ENCODE measurements at places on chromosomes 12 and 14.

DNA sequence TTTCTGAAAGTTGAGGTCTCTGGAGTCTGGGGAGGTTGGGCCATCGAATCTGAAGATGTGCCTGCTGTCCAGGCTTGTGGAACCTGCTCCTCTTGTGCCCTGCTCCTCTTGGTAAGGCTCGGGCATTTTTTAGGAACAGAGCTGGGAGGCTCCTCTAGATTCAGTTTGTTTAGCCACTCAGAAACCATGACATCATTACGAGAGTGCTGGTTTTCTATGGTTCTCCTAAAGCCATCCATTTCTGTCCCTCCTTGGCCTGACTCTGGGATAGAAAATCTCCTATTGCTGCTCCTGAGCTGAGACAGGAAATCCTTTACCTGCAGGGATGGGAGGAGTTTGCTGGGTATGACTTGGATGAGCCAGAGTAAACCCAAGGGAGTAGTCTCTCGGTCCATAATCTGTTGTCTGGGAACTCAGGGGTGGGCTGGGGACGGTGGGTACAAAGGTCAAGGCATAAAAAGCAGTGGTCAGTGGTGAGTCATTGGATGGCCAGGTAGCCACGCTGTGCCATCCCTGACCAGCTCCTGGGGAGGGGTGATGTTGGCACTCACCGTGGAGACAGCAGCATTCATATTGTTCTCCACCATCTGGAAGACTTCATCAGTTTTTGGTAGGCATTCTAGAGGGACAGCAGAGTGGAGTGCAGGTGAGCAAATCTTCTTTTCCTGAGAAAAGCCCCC is 2.4 kb upstream of the ADCY4 start:
- DNase-seq = no peak

GRCh38 chr14:28305938-28306337 is 460.6 kb upstream of the FOXG1 start:
- no peak for DNase-seq

- DNase-seq = no peak
These were observed 63.8 kb downstream of the FIGNL2 start for GRCh38 chr12:51784688-51785087.

DNA sequence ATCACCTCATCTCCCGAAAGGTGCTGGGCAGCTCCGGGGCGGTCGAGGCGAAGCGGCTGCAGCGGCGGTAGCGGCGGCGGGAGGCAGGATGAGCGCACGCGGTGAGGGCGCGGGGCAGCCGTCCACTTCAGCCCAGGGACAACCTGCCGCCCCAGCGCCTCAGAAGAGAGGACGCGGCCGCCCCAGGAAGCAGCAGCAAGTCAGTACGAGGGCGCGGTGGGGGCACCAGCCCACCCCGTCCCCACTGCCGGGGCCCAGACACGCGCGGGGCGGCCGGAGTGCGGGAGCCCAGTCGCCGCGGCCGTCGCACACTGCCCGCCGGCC is 862 bp downstream of the HMGA2 start:
- no peak for DNase-seq

- no peak for DNase-seq
These were observed 26.2 kb downstream of the SLC4A8 start for GRCh38 chr12:51450806-51451205.

DNA sequence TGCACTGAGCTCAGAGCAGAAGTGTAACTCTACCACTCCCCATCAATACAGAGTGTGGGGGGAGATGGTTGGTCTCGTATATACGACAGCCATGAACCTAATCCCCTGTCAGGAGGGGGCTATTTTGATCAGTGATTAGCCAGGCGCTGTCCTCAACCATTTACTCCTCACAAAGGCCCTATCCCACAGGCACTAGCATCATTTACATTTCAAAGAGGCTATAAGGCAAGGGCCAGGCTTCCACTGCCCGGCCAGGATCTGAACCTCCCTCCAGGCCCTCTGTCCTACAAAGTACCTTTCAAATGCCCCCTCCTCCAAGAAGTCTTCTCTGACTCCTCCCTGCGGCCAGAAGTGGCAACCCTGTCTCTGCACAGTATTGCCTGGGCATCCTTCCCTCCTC is 74.7 kb downstream of the ITPK1 start:
- DNase-seq = no peak

DNA sequence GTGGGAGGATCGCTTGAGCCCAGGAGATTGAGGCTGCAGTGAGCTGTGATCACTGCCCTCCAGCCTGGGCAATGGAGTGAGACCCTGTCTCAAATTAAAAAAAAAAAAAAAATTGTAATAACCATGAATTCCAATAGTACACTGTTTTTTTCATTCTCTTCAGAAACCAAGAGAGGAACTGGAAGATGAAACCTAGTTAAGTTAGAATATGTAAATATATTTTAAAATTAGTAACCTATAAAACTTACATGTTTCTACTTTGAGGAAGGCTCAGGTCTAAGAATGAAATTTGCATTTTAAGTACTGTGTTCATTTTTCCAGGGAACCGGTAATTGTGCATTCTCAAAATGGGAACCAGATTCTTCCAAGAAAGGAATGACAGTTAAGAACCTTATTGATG is 18.8 kb downstream of the KNTC1 start:
- DNase-seq = no peak

- no peak for DNase-seq
These were observed 21.8 kb downstream of the WNK1 start for GRCh38 chr12:774051-774614.

DNA sequence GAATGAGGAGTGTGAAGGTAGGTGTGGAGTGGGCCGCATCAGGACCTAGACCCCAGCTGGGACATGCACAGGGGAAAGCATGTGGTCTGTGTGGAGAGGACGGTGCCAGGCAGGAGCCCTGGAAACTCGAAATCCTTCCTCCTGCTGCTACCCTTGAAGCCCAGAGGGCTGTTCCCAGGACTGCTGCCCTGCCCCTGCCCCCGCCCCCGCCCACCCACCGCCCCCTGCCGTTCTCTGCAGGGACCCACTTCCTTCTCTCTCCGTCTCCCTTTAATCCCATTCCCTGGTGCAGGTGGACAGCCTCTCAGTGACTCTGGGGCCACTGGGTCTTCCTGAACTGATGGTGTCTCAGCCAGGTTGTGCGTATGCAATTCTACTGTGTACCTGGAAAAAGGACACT is 8.0 kb downstream of the ITFG2 start:
- no peak for DNase-seq

GRCh38 chr14:93161411-93161940 is 23.2 kb downstream of the MOAP1 start:
- no peak for DNase-seq

DNA sequence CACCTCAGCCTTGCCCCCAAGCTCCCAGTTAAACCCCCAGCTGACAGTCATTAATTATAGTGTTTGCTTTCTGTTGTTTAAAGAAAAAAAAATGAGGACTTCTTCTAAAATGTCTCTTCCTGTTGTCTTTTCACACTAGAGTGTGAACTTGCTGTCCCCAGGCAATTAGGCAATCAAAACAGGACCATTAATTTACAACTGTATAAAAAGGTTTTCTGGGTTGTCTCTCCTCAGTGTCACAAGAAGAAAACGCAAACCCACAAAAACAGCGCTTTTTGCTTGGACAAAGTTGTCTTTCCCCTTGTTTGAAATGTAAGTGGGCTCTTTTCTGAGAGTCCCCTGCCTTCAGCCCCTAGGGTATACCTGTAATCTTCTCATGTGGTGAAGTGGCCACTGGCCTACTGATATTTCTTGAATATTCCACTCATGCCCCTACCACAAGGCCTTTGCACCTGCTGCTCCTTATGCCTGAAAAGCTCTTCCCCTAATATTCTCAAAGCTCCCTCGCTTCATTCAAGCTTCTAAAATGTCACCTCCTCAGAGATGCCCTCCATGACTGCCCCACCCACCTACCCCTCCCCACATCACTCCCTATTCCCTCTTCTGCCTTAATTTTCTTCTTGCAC is 158.9 kb upstream of the PWP1 start:
- DNase-seq = no peak

- no peak for DNase-seq
These were observed 84.4 kb upstream of the DHRS4 start for GRCh38 chr14:23869078-23869719.

- no peak for DNase-seq
These were observed 8.9 kb downstream of the APAF1 start for GRCh38 chr12:98653866-98654493.

DNA sequence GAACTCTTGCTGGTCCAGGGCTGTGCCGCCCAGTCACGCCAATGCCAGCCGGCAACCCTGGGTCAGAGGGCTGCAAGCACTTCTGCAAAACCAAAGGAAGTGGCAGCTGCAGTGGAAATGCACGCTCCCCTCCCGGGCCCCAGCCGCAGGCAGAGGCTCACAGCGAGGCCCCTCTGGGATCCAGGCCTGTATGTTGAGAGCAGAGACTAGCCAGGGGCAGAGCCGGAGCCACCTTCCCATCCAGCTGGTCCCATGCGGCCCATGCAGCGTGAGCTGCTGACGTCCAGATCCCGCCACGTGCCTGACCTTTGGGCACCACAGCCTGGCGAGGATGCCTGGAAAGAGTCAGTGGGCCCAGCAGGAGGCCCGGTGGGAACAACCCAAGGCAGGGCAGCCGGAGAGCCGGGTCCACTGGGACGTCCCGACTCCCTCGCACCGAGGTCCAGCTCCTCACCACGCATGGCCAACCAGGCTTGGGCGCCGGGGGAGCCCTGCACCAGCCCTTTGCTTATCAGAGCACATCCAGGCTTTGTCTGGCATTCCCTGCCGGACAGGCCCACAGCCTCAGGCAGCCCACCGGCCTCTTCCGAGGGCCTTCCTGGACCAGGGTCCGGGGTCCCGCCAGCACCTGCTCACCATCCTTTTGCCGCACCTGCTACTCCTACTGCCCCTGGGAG is 4.3 kb downstream of the GPR132 start:
- DNase-seq = peak; percentile 55

DNA sequence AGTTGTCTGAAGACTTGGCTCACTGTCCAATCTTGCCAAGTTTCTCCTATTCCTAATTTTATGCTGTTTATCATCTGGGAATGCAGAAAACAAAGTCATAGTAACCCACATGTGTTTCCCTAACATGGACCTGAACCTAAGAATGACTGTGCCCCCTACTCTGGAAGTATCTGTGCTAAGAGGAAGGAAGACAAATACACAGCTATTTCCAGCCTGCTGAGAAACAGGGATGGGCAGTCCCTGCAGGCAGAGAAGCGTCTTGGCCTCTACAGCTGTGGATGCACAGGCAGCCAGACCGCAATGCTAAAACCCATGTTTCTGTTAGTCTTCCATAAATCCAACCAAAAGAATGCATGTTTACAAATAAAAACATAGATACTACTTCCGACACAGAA is 56.2 kb downstream of the DUSP16 start:
- DNase-seq = no peak

- DNase-seq = peak; percentile 38
These were observed at the start of gene ASIC1 for GRCh38 chr12:50057000-50057841. Gene ASIC1 (plus strand): TSS chr12:50057596. CDS start chr12:50058767, 1,171 bp downstream.

- DNase-seq = peak; percentile 91
These were observed 3.7 kb downstream of the ZFP36L1 start for GRCh38 chr14:68788996-68789820.

DNA sequence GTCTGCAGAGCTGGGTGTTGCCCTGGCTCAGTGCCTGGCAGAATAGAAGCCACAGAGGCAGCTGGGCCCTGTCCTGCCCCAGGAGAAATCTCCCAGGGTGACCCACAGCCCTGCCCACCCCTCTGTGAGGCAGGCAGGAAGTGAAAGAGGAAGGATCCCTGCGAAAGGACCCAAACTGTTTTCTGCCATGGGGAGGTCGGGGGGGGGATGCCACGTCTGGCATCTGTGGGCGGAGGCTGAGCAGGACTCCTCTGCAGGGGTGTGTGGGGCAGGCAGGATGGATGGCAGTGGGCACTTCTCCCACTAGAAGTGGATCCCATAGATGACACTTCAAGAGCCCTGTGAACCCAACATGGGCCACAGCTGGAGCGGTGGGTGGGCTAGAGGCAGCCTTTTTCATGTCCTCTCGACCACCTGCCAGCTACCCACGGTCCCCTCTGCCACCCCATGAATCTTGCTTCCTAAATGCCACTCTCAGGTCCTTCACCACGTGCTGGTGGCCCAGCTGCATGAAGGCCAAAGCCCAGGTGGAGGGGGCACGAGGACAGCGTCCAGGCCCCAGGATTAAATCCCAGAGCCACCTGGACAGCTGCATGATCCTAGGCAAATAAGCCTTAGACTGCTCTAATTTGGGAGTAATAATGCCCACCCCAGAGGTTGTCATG is 3.6 kb downstream of the PAPLN start:
- DNase-seq = peak; percentile 25

GRCh38 chr12:52721838-52722470 is 18.6 kb upstream of the KRT77 start:
- DNase-seq = no peak

DNA sequence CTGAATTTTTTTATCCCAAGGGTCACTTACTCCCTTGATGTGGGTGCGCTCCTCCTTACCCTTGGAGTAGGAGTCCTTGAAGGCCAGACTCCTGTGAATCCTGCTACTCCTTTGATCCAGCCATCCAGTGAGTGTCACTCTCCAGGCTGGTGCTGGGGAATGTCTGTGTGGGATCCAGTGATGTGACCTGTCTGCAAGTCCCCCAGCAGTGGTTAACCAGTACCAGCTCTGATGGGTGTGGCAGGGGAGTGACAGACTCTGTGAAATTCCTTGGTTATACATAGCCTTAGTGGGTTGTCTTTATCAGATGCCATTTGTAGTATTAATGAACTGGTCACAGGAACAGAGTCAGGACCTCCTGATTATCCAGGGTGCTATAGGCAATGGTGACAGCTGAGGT is 409.5 kb upstream of the LMO3 start:
- no peak for DNase-seq

- DNase-seq = no peak
These were observed 293.5 kb upstream of the RTL1 start for GRCh38 chr14:101196795-101197590.

- no peak for DNase-seq
These were observed 63.7 kb downstream of the FBXL14 start for GRCh38 chr12:1530592-1531152.

- DNase-seq = no peak
These were observed 267.3 kb upstream of the PDE3A start for GRCh38 chr12:20101046-20101445.

DNA sequence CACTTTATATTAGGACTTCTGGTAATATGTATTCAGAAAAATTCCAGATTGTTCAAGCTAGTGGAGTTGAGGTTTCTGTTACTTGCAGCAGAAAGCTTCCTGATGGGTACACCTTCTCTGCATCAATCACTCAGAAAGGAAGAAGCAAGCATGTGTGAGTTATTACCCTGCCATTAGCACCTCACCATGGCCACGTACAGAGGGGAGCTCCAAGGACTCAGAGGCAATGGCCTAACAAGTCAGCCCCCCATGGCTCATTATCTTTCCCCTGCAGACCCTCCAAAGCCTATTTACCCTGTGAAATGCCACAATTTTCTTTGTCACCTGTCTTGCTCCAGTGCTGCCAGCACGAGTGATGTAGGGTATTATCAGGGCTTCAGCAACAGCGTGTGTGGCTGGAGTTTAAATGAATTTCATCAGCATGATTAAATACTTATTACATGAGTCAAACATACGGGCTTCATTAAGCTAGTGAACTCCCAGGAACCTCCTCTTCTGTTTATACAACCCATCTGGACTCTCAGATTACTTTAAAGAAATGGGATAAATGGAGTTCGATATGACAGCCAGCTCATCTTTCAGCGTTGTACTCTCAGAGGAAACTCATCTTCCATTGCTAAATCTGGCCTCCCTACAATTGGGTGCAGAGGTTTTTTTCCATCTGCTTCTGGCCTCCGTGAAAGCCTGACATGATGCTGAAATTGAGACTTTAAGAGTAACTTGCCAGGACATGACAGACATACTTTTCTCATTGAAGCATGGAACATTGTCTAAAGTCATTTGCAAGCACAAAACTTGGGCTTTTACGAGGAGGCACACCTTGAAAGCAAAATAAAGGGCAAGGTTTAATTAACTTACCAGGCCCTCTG is 135.9 kb downstream of the TMEM30B start:
- no peak for DNase-seq

GRCh38 chr12:71795901-71796300 is 41.2 kb downstream of the RAB21 start:
- no peak for DNase-seq

All from CD4-positive, alpha-beta T cell treated with Interferon alpha-2 for 1 hour (primary cell).